ENCODE measurements at places on chromosomes 11 and 22.

DNA sequence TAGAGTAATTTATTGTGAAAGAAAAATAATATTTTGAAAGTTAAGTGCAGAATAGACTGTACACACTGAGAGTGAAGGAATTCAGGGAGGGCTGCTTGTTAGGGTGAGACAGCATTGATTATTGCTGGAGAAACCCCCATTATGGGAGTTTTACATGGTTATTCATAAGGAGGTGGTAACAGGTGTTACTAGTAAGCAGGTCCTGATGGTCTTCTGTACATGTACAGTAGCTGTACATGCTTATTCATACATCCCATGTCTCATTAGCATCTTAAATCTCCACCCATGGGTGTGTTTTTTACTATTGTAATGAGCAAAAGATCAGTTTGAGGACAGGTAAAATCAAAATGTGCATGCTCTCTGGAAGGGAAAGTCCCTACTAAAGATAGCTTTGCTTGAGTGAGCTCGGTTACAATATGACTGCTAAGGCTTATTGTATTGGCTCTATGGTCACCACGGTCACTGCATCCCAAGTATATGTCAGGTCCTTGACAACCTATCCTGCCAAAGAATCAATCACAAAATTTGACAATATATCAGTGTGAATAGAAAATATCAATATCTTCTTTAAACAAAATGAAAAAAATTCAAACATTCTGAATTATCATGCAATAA lies 6.2 kb downstream of the KDM4F start:
- no peak for DNase-seq

DNA sequence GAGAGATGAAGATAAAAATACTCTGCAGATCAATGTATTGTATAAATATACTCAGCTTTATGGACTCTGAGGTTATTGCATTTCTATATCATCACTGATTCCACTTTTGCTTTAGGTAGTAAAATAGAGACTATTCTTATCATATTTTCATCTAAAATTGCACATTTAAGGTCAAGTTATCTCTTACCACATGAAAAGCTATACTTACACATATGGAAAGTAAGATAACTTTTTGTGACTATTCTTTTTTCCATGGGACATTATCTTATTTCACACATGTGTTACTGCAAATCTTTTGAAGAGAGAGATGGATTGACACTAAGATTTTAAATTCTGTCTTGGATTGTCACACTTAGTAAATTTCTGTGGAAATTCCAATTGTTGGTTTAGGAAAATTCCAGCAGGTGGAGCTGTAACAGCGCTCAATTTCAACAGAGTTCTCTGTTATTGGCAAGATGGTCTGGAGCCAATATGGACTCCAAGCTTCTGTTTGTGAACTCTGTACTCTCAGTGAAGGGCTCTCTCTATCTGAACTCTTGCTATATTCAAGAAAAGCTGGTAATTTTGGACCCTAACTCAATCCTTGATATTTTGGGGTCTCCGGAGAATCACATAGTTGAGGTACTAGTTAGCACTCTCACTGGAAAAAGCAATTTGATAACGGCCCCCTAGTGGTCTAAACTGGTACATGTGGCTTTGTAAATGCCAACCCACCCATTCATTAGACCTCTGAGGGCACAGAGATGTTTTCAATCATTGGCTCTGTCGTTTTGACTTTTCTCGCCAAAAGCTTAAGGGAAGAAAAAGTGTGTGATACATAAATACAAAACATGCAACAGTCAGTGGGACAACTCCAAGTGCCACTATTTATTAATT lies 429.7 kb downstream of the ETS1 start:
- no peak for DNase-seq

GRCh38 chr11:6418557-6419008 lies 311 bp downstream of the APBB1 start:
- no peak for DNase-seq

GRCh38 chr11:95711162-95711944 lies 78.2 kb downstream of the FAM76B start:
- no peak for DNase-seq

GRCh38 chr22:45672564-45673481 lies 1.2 kb downstream of the ATXN10 start:
- DNase-seq: no peak

- no peak for DNase-seq
Observed at GRCh38 chr22:36901411-36902142, 11.9 kb upstream of the CSF2RB start.

DNA sequence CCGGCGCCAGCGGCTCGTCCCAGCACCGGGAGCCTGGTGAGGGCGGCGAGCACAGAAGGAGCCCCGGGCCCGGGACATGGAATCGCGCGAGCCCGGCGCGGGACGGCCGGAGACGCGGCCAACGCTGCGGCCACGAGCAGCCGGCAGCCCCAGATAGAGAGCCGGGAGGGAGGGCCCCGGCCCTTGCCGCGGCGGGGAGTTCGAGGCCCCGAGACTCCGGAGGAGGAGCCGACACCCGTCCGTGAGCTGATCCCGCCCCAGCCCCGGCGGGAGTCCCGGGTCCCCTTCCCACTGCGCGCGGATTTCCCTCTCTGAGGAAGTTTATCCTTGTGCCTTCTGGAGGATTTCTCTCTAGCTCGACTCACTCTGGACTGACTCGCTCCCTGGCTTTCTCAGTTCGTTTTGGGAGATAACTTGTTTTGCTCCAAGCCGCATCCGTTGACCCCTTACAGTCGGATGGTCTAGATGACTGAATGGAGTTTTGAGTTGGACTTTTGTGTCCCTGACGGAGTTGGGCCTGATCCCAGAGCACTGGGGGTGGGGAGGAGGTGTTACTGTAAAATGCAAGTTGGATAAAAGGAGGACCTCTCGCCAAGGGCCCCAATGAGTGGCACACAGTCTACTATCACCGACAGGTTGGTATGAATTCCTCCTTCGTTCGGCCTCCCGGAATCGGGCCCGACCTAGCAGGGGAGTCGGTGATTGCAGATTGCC lies 585 bp downstream of the ARHGEF12 start:
- DNase-seq: no peak

DNA sequence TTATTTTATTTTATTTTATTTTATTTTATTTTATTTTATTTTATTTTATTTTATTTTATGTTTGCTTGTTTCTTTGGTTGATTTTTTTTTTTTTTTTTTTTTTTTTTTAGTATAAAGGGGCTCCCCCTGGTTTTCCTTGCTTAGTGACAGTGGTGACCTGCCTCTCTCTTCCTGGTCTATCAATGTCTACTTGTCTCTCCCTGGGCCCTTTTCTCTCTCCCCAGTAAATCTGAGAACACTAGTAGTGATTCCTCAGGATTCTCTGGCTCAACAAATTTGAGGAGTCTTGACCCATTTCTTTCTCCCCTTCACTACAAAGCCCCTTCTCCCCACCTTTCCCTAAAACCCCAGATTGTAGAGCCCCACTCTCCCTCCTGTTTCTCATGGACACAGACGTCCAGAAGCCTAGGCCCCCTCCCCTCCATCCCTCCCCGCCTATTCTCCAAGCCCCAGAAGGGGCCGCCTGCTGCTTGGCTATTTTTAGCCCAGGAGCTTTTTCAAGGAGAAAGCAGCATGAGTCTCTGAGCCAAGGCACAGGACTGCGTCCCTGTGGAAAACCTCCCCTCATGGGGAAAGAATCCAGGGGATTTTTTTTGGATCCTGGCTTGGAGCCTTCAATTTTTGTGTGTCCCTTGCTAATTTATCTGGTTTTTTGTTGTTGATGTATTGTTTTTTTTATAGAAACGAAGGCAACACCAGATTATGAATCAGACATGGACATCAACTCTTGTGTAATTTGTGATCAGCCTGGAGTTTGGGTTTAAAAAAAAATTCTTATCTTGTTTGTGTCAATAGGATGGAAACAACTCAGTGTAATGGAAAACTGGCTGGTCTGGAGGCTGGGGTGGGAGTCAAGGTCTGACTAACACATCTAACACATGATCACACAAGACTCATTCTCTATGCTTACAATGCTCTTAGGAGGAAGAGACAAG lies 17.5 kb upstream of the ACCSL start:
- DNase-seq: no peak

- no peak for DNase-seq
Observed at GRCh38 chr11:515131-515530, 8.1 kb upstream of the RNH1 start.

- no peak for DNase-seq
Observed at GRCh38 chr11:87803748-87804147, 371.5 kb downstream of the RAB38 start.

GRCh38 chr11:33211580-33211979 lies 45.6 kb upstream of the HIPK3 start:
- no peak for DNase-seq

- no peak for DNase-seq
Observed at GRCh38 chr22:23804781-23805291, 18.1 kb downstream of the SMARCB1 start.

GRCh38 chr11:60762851-60763691 lies 6.4 kb downstream of the MS4A15 start:
- no peak for DNase-seq

- DNase-seq: no peak
Observed at GRCh38 chr11:120873966-120874735, 149.8 kb upstream of the TBCEL start.

- DNase-seq: no peak
Observed at GRCh38 chr22:45994491-45995404, 17.8 kb upstream of the WNT7B start.

GRCh38 chr11:126683766-126684728 lies 316.5 kb downstream of the KIRREL3 start:
- DNase-seq: no peak

GRCh38 chr11:10584071-10584501 lies 15.6 kb upstream of the LYVE1 start:
- no peak for DNase-seq

GRCh38 chr11:96149743-96150555 lies 193.0 kb downstream of the MAML2 start:
- no peak for DNase-seq

DNA sequence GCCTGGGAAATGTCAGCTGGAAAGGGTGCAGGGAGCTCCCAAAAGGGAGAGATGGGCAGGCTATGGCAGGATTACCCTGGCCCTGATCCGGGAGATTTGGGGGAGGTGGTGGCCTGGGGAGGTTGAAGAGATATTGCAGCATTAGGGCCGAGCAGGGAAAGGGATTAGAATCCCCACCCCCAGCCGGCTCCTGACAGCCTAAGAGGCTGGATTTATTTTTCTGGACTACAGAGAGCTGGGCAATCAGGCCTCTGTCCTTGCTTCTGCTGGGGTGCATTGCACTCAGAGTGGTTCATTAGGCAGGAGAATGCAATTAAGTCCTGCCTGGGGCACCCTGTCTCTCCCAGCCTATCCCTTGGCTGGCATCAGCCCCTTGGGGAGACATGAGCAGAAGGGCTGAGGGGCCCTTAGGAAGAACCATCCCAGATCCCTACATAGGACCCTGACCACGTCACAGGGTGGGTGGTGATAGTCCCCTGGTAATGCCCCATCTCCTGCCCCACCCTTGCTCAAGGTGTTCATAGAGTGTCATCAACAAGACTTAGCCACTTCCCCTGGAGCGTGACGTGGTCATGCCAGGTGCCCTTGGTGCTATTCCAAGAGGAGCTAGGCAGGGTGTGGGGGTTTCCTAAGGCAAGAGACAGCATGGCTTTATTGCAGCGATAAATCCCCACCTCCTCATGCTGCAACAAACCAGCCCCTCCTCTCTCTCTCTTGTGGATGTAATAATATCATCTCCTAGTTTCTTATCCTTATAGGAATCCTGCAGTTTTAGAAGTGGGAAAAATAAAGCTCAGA lies 38.4 kb upstream of the KLHL35 start:
- no peak for DNase-seq

DNA sequence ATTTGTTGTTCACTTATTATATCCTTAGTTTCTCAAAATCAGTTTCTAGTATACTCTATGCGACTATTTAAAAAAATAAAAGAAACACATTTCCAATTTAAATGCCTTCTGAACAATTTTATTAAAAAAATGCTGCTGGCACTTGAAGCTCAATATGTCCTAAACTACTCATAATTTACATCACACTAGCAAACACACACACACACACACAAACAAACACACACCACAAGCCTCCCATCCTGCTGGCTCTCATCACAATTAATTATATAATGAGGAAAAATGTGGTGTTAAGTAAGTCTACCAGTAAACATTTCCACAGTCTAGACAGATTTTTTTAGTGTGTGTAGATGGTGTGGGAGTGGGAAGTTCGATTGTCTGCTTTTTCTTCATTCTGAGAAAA lies 350.3 kb downstream of the AASDHPPT start:
- no peak for DNase-seq

Measured in AG09319 (cell line).